ENCODE measurements at places on chromosomes 11 and 22.

DNA sequence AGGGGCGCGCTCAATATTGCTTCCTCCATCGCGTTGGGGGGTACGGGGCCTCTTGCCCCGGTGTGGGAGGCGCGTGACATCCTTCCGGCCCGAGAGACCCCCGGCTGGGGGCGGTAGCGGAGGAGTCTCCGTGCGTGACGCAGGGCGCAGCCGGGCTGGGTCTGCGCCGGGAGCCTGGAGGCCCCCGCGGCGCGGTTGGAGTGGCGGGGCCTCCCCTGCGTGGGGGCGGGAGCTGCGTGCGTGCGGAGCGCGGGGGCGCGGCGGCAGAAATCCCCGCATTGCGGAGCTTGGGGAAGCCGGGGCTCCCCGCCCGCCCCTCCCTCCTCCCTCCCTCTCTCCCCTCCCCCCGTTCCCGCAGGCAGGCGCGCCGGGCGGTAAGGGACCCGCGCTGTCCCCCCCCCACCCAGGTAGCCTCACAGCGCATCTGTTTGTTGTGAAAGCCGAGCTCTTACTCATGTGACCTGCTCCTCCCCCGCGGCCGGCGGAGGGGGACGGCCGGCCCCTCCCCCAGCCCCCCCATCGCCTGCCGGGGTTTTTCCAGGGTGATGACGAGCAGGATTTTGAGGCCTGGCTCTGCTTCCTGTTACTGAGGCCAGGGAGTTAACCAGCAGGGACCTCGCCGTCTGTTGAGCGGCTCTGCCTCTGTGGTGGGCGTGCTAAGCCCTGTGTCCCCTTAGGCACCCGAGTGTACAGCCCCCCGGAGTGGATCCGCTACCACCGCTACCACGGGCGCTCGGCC is 1.6 kb downstream of the PIM3 start:
- DNase-seq: peak; percentile 32

GRCh38 chr11:113167599-113167998 is 146.8 kb upstream of the TTC12 start:
- DNase-seq: no peak

DNA sequence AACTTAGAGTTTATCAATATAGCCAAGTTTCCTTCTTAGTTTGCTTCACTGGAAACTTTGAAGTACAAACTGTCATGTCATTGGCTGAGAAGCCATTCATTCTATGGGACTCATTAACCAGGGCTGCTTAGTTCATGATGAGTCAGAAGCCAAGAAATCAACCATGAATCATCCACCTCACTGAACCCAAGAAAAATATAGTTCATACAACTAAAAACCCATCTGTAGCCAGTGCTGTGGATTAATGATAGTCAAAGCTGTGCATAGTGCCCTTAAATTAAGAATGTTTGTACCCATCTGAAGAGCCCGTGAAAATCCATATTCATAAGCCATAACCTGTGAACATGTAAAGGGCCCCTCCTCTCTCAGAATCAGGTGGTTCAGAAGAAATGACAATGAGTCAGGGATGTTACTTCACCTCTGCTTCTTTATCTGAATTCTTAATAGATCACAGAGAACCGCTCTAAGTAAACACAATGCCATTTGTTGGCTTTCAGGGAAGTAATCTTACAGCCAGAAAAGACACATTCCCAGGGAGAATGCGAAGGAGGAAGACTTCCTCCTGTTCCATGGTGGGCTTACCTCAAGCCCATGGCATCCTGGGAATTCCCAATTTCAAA is 25.4 kb downstream of the MMP20 start:
- DNase-seq: peak; percentile 24

DNA sequence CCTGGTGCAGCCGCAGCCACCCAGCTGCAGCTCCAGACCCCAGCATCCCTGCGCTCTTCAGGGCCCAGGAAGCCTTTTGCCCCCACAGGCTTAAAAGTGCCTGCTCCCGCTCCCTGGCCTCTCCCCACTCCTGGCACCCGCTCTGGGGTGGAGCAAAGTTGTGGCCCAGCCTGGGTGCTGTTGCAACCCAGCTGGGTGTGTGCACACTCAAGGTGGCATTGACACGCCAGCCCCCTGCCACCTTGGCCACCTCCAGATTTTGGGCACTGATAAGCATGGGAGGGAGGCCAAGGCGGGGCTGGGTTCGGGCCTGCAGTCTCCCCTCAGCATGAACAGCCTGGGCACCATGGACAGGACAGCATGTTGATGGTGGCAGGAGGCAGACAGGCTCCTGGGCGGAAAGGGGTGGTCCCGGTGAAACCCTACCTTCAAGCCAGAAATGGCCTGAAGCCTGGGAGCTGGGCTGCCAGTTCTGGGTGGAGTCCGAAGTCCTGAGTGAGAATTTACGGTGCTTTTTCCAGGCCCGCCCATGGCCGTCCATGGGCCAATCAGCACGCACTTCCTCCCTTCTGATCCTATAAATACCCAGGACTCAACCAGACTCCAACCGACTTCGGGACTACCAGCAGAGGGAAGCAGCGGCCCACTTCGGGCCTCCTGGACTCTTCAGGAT is 23.6 kb upstream of the RNASEH2C start:
- DNase-seq: peak; percentile 66

DNA sequence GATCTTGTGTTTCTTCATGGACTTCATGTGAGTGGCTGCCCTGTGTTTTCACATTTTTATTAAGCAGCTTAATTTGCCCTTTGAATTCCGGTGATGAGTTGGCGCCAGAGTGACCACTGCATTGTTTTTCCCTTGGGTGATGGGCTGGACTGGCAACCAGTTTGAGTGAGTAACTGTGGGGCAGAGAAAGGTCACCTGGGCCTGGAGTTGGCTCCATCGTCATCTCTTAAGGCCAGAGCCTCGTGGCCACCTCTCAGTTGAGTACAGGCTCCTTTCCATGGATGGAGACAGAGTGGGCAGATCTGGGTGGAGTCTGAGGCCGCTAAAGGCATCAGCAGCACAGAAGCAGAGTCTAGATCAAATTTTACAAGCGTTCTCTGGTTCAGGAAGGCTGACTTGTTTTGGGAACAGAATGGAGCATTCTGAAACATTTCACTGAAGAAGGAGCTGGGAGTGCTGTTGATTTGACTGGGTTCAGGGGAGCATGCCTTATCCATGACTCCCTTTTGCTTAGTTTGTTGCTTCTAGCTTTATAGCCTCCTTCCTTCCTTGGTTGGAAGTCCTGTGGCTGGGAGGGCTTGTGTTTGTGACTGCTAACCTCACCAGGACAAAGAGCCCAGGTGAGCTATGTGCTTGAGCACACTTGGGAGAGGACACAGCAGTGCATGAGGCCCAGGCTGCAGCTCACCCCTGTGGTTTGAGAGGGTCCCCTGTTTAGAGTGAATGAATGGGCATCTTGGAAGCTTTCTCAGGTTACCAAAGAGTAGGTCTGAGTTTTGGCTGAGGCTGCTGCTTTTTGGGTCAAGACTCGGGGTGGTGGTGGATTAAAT is 7.8 kb downstream of the BCR start:
- DNase-seq: no peak

- DNase-seq: no peak
These were observed 64.2 kb downstream of the EFCAB6 start for GRCh38 chr22:43747877-43748276.

DNA sequence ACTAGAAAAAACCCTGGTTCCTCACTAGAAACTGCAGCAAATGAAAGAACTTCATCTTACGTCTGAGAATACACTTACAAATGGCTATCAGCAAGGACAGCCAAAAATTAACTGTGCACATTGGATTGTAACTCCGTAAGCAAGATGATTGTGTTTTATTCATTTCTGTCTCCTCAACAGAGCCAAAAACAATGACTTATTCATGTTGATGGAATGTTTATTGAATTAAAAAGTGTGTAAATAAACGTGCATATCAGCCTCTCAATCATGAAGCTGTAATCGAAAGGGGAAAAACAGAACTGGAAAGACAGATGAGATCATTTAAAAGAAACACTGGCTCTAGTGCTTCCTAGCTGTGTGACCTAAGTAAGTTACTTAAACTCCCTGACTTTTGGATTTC is 307.5 kb upstream of the ZC3H12C start:
- no peak for DNase-seq

- no peak for DNase-seq
These were observed 81.0 kb downstream of the IGLL1 start for GRCh38 chr22:23498811-23499798.

DNA sequence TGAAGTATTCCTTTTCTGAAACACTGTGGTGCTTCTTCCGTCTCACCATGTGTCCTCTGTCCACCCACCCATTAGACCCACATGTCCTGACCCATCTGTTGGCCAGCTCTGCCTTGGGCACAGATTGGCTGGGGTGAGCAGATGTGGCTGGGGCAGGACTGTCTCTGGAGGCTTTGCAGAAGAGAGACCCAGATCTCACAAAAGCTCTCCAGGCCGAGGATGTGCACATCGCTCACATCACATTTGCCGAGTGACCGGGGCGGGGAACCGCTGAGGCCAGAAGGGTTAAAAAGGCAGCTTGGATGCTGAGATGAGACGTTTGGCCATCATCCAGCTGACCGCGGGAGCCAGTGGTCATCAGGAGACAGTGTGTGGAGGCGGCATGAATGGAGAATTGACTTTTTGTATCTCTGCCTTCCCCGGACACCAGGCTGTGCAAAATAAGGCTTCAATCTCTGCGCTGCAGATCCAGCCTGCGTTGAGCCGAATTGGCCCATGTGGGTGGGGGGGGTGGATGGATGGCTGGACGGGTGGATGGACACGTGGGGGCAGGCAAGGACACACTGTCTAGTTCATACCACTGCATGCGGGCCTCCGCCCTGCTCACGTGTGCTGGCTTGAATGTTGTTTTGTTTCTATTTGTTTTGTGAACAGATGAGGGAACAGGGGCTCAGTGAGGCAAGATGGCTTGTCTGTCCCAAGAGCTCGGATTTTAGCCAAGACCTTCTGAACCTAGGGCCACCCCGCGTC is 6.1 kb downstream of the IFITM10 start:
- DNase-seq: no peak

- peak; percentile 21 for DNase-seq
These were observed 1.8 kb downstream of the CELF1 start for GRCh38 chr11:47551086-47551485.

DNA sequence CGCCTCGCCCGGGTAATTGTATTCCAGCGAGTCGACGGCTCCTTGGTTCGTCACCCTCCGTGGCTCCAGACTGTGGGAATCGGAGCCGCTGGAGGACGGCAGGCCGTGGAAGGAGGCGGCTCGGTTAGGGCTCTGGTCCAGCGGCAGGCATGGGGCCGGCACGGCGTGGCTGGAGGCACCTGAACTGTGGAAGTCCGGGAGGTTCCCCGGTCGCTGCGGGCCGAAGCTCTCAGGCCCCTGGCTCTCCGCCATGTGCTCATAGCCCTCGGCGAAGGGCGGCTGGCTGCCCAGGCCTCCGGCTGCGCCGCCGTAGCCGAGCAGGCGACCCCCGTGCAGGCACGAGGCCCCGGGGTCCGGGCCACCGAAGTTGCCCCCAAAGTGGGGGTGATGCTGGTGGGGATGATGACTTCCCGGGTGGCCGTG is 1.7 kb downstream of the MN1 start:
- no peak for DNase-seq

Data from AML-193 (cell line).